COR-L47 (cell line): ENCODE measurements at places on chromosomes 4 and X.

DNA sequence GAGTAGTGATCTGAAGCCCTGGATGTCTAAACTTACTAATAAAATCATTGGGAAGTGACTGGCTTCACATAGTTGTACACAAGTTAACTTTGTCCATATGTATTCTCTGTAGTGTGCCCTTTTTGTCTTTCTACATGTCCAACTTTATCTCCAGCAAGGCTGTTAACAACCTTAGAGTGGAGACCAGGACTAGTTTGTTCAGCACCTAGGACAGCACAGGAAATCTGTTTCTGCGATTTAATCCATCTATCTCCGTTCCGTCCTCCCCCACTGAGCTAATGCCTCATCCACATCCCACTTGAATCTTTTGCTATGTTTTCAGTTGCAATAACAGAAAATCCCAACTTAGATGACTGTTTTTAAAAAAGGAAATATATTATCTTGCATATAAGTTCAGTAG lies 3.4 kb upstream of the ARR3 start:
- DNase-seq: no peak

- DNase-seq: no peak
Observed at GRCh38 chrX:54640736-54641135, 110.7 kb downstream of the GNL3L start.

DNA sequence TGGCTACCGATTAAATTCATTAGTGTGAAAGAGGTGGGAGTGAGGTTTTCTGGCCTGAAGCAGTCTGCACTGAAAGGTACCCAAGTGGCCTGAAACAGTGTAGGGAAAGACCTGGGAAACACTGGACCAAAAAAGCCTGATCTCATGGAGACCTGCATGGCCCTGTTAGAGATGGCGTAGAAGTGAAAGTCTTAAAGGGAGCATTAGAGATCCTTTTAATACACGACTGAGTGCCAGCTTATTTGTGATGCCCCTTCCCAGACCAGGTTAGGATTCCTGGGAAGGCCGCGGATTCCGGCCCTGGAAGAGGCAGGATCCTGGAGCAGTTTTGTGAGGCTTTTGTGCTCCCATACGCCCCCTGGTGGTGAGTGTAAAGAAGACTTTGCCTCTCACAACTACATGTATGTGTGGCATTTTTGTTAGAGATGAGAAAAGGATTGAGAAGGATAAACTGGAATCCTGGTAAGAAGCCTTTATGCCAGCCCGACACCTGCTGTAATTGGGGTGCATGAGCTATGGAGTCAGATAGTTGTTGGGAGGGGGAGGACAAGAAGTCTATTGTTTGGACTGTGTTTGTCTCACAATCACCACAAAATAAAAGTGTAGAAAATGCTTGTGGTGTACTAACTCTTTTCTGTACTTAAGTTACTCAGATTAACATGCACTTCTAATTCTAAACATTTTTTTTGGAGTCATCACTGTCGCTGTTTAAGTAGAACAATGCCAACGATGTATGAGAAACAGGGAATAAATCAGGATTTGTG lies 54.0 kb downstream of the JADE1 start:
- peak; percentile 46 for DNase-seq

DNA sequence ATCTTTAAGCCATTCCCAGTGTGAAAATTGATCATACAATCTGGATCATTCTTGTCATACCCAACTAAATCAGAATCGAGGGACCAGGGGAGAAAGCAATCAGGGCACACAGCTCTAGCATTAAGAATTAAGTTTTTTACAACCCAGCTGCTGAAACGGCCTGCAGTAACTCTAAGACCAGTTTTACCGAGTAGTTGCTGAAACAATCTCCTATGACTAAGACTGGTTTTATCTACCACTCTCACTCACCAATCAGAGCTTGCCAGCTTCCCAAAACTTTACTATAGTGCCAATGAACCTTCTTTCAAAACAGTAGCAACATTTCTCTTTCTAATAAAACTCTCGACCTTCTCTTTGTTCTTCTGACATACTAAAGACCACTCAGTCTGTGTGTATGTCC lies 2.8 kb upstream of the SAP30 start:
- no peak for DNase-seq

GRCh38 chrX:7972586-7972985 lies 45.4 kb upstream of the PNPLA4 start:
- no peak for DNase-seq

DNA sequence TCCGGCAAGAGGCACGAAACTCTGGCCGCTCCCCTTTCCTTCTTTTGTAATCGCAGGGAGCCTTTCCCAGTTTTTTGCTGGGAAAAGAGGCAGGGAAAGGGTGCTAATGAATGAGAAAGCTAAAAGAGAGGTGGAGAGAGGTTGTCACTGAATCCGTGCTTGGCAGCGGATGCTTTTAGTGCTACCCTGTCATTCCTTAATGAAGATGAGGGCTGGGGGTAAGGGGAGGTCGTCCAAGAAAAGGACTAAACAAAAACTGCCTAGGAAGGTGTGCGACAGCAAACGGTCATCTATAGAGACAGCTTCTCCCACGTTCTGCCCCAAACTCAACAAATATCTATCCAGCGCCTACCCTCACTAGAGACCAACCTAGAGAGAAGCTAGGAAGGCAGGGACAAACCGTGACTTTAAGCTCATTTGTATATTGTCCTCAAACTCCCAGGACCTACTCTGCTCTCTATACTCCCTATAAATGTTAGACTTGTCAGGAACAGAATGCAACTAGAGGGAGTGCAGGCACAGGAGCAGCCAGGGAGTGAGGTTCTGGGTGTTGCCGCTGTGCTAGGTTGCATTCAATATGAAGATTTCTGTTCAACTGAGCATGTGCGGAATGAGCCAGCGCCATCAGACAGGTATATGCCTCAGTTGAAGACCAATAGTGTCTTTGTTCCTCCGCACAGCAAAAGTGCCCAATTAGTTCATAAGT lies 777 bp upstream of the CASK start:
- peak; percentile 21 for DNase-seq

DNA sequence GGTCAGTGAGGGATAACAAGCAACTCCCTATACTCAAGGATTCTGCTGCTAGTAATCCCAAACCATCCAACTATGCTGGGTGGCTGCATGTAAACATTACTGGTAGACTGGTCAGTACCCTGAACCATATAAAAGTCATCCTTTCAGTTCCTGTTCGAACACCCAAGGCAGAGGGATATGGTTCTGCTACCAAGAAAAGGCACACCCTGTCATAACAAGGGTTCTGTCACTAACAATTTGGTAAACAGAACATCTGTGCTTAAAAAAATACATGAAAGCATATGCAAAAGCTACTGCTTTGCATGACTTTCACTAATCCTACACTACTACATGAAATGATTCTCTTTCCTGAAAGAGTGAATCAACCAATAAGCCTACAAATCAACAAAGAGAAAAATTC lies 76.8 kb upstream of the MCF2 start:
- no peak for DNase-seq

GRCh38 chr4:139633661-139634060 lies 32.0 kb upstream of the MGST2 start:
- DNase-seq: peak; percentile 64

DNA sequence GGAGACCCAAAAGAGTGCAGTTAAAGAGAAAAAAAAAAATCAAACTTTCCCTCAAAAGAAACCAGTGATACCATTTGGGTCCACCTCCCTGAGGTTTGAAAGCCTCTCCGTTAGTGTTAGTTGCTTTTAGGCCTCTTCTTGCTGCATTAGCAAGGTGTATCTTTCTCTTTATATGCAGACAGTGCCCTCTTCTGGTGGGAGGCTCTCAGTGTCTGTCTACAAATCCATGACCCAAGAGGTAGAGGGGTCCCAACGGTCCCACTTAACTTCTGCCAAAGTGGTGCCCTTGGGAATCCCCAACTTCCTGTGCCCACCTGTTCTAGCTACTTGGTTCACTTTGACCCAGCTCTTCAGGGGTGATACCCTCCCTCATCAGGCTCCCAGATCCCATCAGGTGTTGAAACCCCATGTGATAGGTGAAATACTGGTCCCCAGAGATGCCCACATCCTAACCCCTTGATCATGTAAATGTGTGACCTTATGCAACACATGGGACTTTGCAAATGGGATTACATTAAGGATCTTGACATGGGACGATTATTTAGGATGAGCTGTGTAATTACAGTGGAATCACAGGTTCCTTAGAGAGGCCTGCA lies 63.7 kb upstream of the CD99 start:
- DNase-seq: no peak

DNA sequence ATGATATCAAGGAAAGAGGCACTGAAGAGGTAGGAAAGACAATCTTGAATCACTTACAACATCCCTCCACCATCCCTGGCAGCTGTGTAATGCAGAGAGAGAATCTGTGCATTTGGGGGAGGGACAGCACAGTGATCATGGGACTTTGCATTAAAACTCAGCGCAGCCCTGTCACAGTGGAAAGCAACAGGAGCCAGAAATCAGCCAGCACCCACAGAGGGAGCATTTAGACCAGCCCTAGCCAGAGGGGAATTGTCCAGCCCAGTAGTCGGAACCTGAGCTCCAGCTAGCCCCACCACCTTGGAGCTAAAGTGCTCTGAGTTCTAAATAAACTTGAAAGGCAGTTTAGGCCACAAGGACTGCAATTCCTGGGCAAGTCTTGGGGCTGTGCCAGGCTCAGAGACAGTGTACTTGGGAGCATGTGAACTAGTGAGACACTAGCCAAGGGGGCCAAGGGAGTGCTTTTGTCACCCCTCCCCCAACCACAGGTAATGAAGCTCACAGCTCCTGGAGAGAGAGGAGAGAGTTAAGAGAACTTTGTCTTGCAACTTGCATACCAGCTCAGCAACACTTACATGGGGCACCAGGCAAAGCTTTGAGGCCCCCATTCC lies 83.9 kb upstream of the FAM241A start:
- no peak for DNase-seq

DNA sequence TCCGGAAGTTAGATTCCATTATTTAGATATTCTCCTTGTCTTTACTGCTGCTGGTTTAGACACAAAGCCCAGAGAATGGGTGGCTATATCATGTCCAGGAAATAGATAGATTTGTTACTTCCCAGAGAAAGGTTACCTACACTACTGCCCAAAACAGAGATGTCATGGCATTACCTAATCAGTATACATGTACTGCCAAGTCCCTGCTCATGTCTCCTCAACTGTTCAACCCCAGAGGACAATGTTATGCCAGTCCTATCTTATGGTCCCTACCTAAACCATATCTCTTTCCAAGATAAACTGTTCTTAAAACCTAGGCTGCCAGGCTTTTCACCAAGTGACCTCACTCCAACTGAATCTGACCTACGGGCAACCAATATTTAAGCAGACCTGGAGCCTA lies 209.5 kb upstream of the AR start:
- DNase-seq: no peak

GRCh38 chr4:7500404-7500803 lies 65.7 kb upstream of the PSAPL1 start:
- DNase-seq: no peak

DNA sequence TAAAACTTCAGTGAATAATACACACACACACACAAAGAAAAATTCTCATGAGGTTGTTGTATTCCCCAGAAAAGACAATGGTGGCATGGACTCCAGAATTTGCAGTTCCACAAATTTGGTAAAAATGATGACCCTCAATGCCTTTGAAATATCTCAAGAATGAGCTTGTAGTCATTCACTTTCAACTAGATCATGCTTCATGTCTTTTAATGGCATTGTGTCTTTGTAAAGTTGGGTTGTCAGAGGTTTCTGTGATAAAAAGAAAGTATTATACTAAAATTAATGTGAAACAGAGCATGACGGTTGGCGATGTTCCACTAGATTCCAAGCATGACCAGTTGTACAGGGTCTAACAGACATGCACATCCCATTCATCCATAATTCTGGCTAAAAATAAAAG lies 685.0 kb upstream of the FRG1 start:
- no peak for DNase-seq
